HFF-Myc (cell line): ENCODE measurements at places on chromosomes 1 and 21.
A peak's percentile ranks its signal among the peaks of the same experiment; 100 is the strongest.

GRCh38 chr1:87950369-87950768 is 621.7 kb downstream of the LMO4 start:
- no peak for DNase-seq

- no peak for DNase-seq
Observed at GRCh38 chr21:45225041-45225740, 62.5 kb downstream of the POFUT2 start.

DNA sequence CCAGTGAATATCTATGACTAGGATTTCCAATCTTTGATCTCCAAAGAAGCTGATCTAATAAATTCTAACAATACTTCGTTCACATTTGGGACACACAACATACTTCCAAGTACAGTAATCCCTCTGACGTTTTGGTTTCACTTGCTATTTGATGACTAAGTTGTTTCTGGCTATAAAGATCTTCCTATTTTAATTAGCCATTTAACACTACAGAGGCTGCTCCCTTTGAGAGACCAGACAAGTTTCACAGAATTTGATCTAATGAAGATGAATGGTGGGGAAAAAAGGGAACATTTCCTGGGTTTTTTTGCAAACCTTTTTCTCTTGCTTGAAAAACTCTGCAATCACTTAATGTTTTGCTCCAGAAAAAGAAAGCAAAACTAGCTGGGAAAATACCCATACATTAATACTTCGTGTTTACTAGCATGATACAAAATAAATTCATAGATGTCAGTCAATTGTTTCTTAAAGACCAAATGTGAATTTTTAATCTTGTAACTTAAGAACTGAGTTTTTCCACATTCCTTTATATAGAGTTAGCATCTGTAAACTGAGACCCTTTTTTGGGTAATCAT is 28.0 kb upstream of the GLIS1 start:
- no peak for DNase-seq

DNA sequence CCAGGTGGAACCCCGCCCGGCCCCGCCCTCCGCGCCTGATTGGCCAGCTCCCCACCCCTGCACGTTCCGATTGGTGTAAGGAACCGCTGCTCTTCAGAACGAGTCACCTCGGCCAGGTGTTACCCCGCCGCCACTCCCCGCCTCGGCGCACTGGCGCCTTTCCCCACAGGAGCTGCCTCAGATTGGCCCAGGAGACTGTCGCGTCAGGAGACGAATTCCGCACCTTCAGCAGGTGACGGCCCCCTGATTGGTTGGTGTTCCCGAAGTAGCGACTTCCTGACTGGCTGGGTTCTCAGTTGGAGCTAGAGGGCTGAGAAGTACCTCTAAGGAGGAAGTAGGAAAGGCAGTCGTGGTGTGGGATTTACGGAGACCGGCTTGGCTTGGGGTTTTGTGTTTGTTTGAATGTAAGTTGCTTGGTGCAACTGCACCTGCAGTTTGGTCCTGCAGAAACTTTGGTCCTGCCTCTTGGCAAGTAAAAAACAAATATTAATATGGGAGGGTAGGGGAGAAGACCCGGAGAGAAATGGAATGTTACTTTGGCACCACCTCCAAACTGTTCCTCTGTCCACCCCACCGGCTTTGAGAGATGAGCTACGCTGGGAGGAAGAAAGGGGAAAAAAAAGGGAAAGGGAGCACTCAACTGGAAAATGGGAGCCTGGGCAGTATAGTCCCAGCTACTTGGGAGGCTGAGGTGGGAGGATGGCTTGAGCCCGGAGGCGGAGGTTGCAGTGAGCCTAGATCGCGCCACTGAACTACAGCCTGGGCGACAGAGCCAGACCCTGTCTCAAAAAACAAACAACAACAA is 415 bp upstream of the F11R start:
- DNase-seq: no peak

GRCh38 chr1:68198752-68199151 is 33.6 kb downstream of the WLS start:
- DNase-seq: no peak

- no peak for DNase-seq
Observed at GRCh38 chr1:8239039-8239305, 78.9 kb upstream of the SLC45A1 start.

DNA sequence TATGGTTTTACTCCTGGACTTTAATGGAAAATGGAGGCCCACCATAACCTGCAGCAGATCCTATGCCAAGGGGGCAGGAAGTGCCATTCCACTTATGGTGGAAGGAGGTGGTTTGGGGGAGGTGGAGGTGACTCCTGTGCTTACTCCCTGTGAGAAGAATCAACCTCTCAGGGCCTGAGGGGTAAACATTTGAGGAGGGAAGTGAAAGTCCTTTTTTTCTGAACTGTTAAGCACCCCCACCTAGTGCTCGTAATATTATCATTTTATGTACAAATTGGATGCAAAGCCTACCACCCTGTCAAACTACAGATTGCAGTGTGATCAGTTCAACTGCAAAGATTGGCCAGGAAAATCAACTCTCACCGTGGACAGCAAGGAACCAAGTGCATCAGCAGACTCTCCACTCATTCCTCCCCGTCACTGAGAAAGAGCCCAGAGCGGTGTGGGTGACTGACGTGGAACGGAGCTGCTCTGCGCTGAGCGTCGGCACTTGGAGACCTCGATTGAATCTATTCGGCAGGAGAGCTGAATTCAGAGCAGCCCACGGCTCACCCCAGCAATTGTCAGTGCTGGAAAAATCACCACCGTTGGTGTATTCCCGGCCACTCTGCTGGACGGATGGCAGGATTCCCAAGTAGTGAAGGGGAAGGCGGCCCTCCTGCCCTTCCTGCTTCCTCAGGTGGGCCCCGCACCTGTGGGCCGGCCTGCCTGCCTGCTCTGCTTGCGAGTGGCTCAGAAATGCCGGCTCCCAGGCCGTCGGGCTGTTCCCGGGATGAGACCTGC is 46.8 kb upstream of the COX20 start:
- DNase-seq: no peak

DNA sequence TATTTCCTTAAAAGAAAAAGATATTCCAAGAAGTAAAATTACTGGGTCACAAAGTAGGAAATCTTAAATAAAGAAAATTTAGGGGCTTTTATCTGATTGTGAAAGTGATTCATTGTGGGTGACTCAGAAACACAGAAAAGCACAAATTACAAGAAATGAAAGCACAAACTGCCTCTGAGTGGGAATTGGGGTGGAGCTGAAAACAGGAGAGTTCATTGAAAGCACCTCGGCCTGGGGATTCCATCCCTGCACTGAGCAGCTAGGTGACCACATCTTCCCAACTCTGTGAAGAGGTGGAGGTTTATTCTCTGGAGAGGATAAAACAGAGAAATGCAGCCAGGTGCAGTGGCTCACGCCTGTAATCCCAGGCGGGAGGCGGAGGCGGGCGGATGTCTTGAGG is 7.4 kb downstream of the GJA4 start:
- no peak for DNase-seq

- no peak for DNase-seq
Observed at GRCh38 chr21:16589006-16589898, 859.5 kb downstream of the USP25 start.

DNA sequence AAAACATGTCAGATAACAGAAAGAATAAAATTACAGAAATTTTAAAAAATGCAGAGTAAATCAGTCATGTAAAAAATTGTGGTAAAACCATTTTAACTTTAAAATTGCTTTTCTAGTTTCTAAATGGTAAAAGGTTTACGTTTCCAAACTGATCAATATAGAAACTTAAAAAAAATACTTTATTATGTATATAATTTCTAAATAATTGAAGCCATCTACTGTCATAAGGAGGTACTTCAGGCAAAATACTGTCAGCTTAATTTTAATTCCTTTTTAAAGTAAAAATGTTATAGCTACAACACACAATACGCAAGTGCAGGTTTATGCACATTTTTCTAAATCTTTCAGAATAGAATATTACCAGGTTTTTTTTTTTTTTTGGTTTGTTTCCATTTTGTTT is 159.9 kb downstream of the HFM1 start:
- DNase-seq: no peak

DNA sequence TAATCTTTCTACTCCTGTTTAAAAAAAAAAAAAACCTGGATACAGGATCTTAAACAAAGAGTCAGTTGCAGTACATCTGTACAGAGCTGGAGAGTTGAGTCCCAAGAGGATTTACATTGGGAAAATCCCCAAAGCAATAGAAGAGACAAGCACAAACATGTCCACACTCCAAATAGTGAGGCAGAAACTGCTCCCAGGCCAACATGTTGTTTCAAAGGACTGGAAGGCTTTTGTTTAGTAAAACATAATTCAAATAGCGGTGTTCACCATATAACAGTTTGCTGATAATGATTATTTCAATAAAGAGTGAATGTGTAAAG is 425.4 kb downstream of the ADGRL2 start:
- DNase-seq: no peak

GRCh38 chr1:85568660-85569059 is 11.9 kb upstream of the CCN1 start:
- no peak for DNase-seq

GRCh38 chr1:59421232-59421920 is 124.5 kb downstream of the FGGY start:
- no peak for DNase-seq

GRCh38 chr1:89112871-89113613 is 12.9 kb downstream of the GBP2 start:
- DNase-seq: no peak

GRCh38 chr1:100038660-100039287 is 69.0 kb downstream of the SLC35A3 start:
- no peak for DNase-seq

DNA sequence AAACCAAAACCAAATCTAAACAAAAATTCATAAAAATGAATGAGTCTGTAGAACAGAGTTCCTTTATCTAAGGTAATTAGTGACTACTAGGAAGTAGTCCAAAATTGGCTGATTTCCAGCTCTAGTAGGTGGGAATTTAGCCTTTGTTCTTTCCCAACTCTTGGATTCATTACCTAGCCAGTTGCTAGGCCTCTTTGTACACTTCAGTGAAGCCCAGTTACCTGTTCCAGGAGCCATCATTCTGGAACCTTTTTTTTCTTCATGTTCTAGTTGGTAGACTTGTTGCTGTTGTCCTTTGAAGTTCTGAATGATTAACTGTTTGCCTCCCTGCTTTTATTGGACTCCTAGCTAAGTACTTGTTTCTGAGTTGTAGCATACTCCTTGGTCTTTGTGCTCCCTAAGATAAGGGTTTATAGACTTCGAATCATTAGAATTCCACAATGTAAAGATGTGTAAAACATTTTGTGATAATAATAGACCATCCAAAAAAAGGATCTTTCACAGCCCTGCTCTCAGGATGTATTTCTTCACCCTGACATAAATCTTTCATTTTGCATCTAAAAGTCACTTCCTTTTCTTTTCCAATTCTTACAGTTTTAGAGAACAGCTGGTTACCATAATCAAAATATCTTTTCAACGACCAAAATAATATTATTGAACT is 9.8 kb downstream of the PLA2G4A start:
- no peak for DNase-seq

DNA sequence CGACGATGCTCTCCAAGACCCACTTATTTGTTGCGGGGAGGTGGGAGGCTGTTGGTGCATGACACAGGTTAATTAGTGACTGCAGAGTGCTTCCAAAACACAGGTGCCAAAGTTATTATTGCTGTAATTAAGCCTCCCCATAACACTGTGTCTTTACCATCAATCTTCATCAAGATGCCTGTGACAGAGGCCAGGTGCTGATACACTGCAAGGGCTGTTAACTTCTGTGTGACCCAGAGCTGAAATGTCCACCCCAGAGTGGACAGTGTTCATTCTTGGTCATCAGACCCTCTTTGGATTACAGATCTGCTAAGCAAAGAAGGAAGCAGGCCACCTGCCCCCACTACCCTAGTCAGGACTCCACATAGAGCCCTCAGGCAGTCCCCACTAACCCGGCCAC is 55.5 kb downstream of the CAPN8 start:
- DNase-seq: no peak

- no peak for DNase-seq
Observed at GRCh38 chr1:212157252-212157651, 121.7 kb downstream of the DTL start.

- DNase-seq: no peak
Observed at GRCh38 chr1:156797212-156797871, 19.3 kb downstream of the SH2D2A start.

DNA sequence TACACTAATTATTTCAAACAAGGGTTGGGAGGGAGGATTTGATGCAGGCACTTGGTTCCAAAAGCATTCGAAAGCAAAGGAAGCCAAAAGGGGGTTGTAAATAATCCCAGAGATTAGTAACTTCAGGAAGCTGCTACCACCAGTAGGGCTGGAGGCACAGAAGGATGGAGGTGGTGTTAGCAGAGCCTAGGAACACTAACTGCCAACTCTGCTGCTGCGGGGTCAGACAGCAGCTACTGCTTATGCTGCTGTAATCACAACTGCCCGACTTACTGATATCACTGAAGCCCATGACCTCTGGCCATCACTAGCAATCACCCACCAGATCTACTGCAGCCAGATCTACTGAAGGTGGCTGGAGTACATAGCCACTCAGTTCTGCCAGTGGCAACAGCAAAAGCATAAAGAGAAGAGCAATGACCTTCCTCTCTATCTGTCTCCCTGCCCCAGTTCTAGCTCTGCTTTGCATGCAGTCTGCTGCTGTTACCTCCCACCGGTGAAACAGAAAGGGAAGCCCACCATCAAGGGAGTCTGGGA is 408.5 kb downstream of the PLPP3 start:
- DNase-seq: no peak

GRCh38 chr1:168499688-168500049 is 44.1 kb downstream of the XCL2 start:
- no peak for DNase-seq

DNA sequence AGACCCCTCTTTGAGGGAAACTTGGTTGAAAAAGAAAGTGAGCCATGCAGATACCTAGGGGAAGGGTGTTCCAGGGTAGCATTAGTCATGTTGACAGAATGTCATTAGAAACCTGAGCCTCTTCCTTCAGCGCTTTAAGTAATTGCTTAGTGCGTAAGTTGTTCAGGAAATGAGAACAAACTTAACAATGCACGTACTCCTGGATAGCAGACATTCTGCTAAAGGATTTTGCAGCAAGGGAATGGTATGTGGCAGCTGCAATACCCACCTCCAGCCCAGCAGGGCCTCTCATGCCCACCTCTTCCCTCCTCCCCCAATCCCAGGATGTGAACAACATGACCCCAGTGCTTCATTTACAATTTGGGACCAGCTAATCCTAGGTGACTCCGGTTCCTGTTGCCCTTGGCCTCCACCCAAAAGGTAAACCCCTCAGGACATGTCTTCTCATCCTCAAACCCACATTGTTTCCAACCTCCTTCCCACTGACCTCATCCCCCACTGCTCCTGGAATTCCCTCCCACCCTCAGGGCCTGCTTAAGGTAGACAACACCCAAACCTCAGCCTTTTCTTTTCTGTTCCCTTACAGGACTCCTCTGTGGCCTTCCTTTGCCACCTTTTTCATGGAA is 98.0 kb upstream of the BCAR3 start:
- peak; percentile 67 for DNase-seq

GRCh38 chr1:116508085-116508983 is 62.5 kb downstream of the CD58 start:
- no peak for DNase-seq

DNA sequence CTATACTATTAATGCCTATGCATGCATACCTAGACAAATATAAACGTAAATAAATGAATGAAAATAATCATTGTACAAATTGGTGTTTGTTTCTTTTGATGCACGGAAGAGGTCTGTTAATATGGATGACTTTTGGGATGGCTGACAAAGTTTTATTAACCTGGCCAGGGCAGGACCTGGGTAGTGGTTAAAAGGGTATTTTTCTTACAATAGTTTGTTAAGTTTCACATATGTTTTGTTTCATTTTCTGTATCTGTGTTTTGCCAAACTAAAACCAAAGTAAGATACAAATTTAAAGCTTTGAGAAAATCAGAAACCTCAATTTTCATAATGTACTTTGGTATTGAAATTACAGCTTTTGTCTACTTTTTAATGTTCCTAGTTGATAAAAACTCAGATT is 222.7 kb upstream of the OLFM3 start:
- no peak for DNase-seq

GRCh38 chr21:31552826-31553225 is 106.7 kb upstream of the SOD1 start:
- DNase-seq: no peak
